GM12878 (cell line): ENCODE measurements at places on chromosomes 6 and 20.

- DNase-seq: no peak
Measured at GRCh38 chr6:14460556-14460955, 343.0 kb downstream of the CD83 start.

DNA sequence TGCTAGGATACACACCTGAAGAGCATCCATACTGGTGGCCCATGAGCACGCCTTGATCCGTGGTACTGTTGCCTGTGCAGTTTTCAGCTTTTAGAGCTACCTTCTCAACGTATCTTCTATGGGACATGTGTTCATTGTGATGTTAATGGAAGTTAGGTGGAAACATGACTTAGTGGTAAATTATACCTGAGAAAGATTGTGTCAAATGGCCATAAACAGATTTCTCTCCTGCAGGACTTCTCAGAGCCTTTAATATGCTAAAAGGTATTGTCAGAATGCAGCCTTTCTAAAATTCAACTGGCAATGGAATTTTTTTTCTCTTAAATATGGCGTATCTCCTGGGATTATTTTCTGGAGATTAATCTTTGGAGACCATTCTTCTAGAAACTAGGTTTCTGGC is 148.5 kb downstream of the CDC5L start:
- no peak for DNase-seq

- no peak for DNase-seq
Measured at GRCh38 chr6:108921547-108922361, 73.5 kb downstream of the ARMC2 start.

- DNase-seq: no peak
Measured at GRCh38 chr20:63772781-63773518, 33.4 kb downstream of the SLC2A4RG start.

DNA sequence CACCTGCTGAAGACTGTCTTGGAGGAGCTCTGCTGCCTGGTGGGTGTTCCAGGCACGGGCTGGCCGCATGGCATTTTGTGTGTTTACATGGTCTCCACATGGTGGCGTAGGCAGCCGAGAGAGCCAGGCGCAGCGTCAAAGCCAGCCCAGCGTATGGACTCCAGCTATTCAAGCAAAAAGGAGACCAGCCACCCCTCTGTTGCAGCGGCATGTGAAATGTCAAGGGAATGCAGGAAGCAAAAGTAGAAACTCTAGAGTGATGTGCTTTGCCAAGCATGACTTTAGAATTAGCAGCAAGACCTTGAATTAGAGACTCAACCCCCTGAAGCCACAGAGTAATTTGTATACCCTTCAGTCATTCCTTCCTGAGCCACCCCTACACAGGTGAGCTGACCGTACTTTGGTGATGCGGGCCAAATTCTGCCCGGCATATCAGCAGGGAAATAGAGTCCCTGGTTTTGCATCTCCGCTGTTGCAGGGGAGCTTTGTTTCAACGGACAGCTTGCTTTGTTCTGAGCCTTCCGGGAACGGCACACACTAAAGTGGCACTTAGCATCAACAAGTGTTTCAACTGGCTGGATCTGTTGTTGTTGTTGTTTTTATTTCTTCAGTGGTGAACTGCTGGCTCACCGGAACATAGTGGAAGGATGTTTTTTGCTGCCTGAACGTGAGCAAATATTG is 48.5 kb downstream of the FNDC1 start:
- peak; percentile 4 for DNase-seq

GRCh38 chr6:114740547-114740946 is 397.7 kb upstream of the HS3ST5 start:
- no peak for DNase-seq

DNA sequence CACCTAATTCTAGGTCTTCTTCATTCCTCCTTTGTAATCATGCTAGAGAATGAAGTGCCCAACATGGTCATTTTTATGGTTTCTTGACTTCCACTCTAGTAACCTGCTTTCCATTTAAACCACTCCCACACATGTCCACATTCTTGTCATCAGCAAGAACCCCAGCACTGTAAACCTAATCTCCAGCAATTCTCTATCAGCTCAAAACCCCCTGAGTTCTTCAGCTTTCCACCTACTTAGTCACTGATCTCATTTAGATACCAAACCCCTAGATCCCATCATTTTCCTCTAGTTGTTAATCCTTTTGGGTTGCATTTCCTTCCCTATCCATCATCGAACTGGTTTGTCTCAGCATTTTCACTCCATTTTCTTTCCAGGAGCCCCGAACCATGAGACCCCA is 49.7 kb downstream of the GOPC start:
- no peak for DNase-seq

- DNase-seq: no peak
Measured at GRCh38 chr20:57594092-57594951, 25.9 kb downstream of the ZBP1 start.

DNA sequence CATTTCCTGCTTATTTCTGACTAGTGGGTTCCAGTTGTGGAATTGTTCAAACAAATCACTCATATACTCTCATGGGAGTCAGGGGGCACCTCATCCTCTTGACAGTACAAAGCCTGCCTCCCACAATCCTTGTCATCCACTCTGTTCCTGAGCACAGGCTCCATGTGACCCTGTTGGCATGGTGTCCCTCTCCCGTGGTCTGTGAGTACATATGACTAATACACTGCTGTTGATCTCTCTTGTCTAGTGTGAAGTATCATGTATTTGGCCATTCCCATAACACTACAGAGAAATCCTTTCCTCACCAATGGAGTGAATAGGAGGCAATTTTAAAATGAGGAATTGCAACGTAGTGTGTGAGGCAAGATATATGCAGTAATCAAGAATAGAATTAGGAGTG is 185.3 kb downstream of the OGFRL1 start:
- no peak for DNase-seq

DNA sequence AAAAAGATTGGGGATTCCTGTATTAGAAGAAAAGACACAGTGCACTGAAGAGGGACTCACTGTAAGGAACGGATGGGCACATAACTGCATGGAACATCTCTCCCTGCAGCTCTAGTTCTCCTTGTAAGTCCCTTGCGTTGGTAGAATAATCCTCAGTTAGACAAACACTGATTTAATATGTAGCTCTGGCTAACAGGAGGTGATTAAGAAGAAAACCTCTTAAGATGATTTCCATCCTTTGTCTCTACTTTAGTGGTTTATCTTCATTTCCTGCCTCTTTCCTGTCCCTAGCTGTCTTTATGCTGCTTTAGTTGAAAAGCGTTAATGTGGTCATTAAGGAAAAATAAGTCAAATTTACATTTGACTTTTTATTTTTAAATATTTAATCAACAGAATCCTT is 86.6 kb downstream of the SLC16A10 start:
- no peak for DNase-seq

DNA sequence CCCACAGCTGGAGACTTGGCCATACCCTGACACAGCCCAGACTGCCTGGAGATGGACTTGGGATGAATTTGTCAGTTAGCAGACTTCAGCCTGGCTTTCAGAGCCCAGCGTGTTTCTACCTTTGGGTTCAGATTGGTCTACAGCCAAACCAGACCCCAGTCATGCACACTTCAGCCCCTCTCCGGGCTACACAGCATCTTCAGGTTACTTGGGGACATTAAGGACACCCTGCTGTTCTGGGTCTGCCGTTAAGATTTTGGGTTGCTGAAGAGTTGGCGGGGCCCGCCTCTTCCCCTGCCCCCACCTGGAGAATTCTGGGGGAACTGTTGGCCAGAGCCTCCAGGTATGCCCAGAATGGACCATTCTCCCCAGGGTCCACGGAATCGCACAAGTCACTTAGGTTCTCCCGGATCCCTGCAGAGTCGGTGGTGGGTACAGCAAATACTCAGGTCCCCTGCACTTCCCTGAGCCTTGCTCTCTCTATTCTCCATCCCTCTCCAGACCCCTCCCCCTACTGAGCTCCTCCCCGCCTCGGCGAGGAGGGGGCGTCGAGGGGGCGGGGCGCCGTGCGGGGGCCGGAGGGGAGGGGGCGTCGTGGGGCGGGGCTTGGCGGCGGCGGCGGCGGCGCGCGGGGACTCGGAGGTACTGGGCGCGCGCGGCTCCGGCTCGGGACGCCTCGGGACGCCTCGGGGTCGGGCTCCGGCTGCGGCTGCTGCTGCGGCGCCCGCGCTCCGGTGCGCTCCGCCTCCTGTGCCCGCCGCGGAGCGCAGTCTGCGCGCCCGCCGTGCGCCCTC is at the start of gene PTK7:
Gene PTK7 (plus strand): TSS at position 645 of the 794 bp plus-strand sequence. CDS start 175 bp downstream, outside the sequence.
- no peak for DNase-seq
